ENCODE measurements at places on chromosomes 5 and 9.

DNA sequence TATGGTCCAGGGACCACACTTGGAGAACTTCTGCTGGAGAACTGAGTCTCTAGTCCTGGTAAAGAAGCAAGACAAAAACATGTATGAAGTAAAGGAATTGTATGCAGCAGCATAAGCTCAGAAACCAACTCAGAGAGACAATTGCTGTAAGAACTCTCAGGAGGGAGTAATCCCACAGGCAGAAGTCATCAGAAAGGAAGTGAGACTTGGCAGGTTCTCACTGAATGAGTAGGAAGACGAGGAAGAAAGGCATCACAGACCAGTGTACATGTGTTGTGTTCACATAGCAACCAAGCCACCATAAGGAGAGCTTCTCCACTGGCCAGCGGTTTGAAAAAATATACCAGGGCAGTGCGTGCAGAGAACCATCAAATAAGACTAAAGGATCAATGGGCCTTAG is 57.9 kb upstream of the FST start:
- DNase-seq = no peak

- no peak for DNase-seq
Measured at GRCh38 chr9:82981552-82981951, 81.4 kb downstream of the RASEF start.

GRCh38 chr9:136725612-136726011 is 13.2 kb downstream of the DIPK1B start:
- DNase-seq = no peak

GRCh38 chr5:14490309-14490711 is 91.3 kb upstream of the OTULINL start:
- peak; percentile 42 for DNase-seq

- no peak for DNase-seq
Measured at GRCh38 chr5:134124289-134125038, 10.0 kb downstream of the TCF7 start.

DNA sequence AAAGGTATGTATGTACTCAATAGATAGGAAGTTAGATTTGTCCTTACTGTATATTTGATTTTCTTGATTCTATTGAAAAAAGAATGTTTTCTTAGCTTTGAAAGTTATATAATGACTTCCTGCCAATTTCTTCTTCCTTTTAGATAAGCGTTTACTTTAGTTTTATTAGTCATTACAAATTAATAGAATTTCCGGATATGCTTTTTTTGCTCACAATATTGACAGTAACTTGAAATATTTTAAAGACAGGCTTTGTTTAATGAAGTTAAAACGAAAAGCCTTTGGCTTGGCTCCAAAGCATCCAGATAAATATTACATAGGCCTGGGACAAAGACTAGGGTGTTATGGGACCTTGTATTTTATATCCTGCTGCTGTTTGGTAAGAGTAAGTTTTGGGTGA is 49.5 kb downstream of the CWC27 start:
- DNase-seq = no peak

DNA sequence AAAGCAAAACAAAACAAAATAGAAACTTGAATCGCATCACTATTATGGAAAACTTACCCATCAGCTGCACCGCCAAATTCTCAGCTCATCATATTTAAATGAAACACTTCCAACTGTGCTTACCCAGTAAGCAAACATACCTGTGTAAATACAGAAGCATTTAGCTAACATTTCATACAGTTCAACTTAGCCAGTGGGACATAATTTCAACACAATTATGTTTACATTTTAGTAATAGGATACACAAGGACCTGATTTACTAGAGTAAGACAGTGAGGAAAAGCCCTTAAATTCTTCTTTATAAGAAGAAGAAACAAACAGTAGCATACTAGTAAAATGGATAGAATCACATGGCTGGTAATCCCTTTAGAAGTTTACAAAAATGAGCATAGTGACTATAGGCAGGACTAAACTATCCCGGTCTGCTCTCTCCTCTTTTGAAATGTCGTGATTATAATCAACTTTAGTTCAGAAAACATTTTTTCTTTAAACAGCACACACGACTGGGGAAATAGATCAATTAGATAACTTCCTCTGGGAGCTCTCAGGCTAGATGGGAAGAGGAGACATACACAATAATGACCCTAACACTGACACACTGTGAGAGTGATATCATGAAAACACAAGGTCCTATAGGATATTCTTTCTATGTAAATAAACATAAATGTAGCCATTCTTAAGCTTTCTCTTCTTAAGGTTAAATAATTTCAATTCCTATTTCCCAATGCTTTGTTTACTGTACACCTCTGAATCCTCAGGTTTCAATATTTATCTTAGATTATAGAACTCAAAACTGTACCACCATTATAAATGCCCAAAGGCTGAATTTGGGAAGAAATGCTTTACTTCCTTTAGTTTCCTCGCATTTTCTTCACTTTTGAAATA is 15.9 kb upstream of the CDC20B start:
- no peak for DNase-seq

GRCh38 chr5:101024299-101024698 is 121.2 kb upstream of the ST8SIA4 start:
- DNase-seq = peak; percentile 47

GRCh38 chr9:131594906-131595665 is 49.8 kb downstream of the PRRT1B start:
- no peak for DNase-seq

DNA sequence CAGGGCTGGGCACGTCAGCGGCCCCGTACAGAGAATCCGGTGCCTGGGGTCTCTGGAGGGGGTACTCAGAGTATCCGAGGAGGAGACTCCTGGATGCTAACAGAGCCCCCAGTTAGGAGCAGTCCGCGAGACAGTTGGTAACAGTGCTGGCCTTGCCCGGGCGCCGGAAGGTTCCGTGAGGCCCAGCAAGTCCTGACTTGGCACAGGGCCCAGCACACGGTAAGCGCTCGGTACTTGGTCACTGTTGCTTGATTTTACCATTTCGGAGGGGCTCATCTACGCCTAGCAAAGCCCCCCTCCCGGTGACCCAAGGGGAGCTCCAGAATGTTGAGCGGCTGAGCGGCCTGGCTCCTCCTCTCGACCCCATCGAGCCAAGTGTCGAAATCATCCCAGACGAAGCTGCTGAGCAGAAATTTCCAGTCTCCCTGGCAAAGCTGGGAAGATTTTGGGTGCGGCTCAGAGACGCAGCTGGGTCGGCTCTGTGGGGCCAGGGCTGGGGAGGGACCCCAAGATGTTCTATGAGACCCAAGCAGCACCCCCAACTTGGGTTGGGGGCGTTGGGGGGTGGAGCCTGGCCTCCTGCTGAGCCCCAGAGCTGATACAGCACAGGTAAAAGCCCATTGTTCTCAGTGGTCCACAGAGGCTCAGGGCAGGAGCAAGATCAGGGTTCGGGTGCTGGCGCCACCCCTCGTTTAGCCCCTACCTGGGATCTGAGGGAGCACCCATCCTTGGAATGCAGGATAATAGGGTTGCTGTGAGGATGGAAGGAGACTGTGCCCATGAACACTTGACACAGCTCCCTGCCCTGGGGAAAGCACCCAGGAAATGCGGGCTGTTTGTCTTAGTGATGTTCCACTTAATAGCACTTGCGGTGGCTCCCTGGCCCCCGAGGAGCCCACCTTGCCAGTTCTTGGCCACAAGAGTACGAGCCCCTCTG is 137.2 kb downstream of the C9orf50 start:
- no peak for DNase-seq

DNA sequence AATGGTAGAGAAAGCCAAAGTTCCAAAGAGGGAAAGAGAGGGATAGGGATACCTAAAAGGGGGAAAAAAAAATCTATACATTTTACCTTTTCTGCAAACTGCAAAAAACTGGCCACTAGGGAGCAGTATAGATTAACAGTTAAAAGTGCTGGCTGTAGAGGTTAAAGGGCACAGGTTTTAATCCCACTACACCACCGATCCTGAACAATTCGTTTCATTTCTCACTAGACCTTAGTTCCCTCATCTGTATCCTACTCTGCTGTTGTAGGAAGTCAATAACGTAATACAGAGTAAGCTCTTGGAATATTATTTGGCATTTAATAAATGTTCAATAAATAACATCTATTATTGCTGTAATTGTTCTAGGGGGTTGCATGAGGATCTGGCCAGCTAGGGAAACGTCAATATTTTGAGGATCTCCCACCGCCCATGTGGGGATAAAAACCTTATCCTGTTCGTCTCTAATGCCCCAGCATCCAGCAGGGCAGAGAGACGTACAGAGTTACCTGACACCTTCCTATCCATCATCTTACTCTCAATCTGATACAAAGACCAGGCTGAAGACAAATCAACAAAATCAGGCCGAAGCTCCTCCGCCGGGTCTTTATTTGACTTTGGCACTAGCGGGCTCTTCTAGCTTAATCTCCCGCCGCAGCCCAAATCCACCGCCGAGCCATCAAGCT is 757 bp downstream of the CDC26 start:
- DNase-seq = peak; percentile 81

GRCh38 chr5:15383469-15383868 is 116.5 kb upstream of the FBXL7 start:
- DNase-seq = no peak

DNA sequence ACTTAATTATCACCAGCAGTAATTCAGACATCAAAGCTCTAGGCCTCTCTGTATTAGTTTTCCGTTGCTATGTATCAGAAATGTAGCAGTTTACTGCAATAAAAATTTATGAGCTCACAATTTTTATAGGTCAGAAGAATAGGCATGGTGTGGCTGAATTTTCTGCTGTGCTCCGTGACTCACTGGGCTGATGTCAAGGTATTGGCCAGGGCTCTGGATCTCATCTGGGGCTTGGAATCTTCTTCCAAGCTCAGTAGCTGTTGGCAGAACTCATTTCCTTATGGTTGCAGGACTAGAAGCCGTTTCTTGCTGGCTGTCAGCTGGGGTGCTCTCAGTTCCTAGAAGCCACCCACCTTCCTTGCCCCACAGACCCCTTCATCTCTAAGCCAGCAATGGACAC is 66.3 kb downstream of the PSAT1 start:
- DNase-seq = no peak

DNA sequence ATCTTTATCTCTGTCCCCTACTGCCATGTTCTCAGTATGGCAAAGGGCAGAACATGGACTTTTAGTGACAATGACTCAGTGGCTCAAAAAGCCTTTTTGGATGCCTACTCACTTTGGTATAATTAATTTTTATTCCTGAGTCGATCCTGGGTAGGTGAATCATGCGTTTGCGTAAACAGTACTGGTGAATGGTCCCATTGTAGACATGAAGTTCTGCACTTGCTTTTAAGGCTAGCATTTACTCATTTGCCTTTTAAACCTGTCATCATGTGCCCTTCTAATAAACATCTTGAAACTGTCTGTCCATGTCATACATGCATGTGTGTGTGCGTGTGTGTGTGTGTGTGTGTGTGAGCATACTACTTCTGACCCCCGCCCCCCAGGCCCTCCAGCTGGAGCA is 223.0 kb downstream of the AUH start:
- no peak for DNase-seq

DNA sequence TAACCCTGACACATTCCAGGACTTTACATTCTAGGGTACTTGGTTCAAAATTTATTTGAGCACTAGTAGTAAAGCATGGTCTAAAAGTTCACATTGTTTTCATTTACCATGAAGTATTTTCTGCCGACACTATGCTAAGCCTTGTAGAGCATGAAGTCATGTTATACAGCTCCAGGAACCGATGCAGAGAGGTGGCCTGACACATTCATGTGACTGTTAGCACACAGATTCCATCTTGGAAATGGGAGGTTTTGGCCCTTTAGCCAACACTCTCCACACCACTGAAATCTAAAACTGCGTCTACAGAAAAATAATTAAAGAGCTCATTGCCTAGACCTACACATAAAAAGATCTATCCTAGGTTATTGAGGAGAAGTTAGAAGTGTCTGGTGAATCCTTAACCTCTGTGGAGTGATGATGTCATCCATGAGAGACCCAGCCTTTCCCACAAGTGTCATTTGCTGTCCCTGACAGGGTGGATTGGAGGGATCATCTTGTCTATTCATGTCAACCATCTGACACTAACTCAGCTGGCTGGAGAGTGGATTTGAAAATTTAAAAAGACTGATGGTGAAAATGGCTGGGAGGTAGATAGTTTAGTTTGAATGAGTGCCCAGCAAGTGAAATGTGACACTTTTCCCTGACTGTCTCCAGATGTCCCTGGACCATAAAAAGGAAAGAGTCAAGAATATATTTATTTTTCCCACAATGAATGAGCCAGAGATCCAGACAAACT is 1.3 kb downstream of the RANBP3L start:
- DNase-seq = no peak

GRCh38 chr9:131833906-131834305 is 94.0 kb upstream of the RAPGEF1 start:
- no peak for DNase-seq

GRCh38 chr5:74482523-74482922 is 158.0 kb downstream of the ENC1 start:
- no peak for DNase-seq

- peak; percentile 81 for DNase-seq
Measured at GRCh38 chr5:157571357-157571827, 4.2 kb downstream of the ADAM19 start.

GRCh38 chr5:169758886-169759285 is 121.8 kb downstream of the DOCK2 start:
- DNase-seq = no peak

DNA sequence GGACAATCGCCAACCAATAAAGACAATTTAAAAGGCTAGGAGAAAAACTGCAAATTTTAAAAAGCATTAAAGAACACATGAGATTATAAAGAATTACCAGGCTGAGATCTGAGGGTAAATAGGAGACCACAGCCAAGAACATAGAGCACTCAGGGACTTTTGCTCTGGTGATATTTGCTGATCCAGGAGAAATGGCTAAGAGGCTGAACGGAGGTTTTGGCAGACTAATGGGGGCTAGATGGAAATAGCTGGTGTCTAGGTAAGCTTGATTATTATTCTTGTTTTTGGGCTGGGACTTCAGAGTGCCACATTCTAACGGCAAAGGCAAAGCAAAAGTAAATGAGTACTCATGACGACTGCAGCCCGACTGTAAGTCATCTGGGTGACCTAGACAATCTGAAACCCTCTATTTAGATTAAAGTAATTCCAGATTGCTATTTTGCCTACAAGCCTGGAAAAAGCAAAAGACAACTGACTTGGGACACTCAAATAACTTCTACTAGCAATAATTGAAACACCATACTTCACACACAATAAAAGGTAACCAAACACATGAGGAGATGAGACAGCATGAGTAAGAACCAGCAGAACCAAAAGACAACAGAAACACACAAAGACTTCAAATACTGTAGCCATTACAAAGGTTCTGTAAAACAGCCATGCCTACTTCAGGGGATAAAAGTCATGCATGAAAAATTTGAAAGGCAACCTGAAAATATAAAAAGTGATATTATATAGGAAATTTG is 68.8 kb downstream of the JAKMIP2 start:
- DNase-seq = no peak

- DNase-seq = no peak
Measured at GRCh38 chr5:95920822-95921221, 40.8 kb downstream of the ELL2 start.

- DNase-seq = no peak
Measured at GRCh38 chr5:137470111-137470920, 28.8 kb downstream of the SPOCK1 start.

GRCh38 chr5:54553659-54554207 is 36.2 kb downstream of the SNX18 start:
- DNase-seq = no peak

DNA sequence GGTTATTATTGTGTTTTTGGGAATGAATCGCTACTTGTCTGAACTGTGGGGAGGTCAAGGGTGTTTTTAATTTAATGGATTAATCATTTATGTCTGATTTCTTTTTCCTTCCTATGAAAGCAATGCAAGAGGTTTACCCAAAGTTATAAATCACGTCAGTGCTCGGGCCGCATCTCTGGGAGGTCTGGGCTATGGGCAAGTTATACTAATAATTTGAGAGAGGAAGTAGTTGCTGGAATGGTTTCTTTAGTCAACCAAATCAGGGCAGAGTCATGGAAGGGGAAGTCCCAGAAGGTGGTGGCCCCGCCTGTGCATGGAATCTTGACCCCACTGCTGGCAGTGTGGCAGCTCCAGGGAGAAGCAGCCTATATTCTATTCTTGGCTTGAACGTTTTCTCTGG is 180.2 kb downstream of the HSPA4 start:
- no peak for DNase-seq
